Stimulated activated CD4-positive, alpha-beta T cell treated with anti-CD3 and anti-CD28 coated beads, TNF-alpha, amount 100 ng/mL, for 1 hour (primary cell): ENCODE measurements at places on chromosomes 16 and 17.
A peak's percentile ranks its signal among the peaks of the same experiment; 100 is the strongest.

GRCh38 chr16:81778861-81779535, at the start of gene PLCG2:
PLCG2 (plus strand) TSS chr16:81779291; CDS start chr16:81785990, 6,699 bp downstream.
- peak; percentile 25 for DNase-seq

DNA sequence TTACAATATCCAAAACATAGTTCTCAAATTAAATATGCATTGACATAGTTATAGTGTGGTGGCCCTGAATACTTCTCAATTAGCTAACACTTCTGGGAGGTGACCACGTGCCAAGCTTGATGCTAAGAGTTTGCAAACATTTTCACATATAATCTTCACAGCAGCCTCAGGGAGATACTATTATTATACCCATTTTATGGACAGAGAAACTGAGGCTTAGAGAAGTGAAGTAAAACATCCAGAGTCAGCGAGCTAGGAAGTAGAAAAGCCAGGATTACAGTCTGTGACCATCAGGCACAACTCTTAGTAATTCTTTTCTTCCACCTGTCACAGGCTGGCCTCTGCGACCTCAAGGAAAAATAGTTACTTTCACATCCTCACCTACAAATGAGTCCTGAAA, 102.2 kb upstream of the IRX6 start:
- no peak for DNase-seq

- no peak for DNase-seq
These were observed 3.3 kb upstream of the SLFN12L start for GRCh38 chr17:35540589-35541404.

- no peak for DNase-seq
These were observed 12.0 kb downstream of the PRR11 start for GRCh38 chr17:59167571-59168001.
